ENCODE measurements at places on chromosomes 4 and X.

- DNase-seq = no peak
Observed at GRCh38 chr4:109972786-109973528, 60.3 kb downstream of the EGF start.

DNA sequence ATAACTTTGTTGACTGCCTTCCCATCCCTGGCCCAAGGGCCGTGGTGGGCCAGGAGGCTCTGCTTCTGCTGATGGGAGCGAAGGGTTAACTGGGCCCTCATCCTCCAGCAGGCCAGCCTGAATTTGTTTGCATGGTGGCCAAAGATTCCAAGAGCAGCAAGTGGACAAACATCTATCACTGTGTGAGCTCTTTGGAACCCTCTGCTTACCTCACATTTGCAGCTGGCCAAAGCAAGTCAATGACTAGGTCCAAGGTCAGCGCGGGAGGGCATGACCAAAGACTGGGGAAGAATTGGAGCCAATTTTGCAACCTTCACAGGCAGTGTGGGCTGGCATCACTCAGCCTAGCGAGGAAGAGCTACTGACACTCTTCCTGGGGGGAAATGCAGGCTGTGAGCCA is 67.8 kb upstream of the ATP6AP2 start:
- no peak for DNase-seq

DNA sequence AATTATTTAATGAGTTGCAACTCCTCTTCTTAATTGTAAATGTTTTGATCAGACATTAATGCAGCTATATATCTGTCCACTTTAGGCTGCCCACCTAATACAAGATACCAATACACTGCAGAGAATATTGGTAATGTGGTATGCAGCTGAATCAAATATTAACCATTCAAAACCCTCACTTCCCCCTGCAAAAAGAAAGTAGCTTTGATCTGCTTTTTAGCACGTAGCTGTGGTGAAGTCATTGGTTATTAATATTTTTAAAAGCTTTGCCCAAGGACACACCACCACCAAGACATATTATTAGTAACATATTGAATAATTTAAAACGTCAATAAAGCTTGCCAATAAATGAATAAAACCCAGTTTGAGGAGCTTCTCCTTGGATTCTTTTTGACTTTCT is 28.6 kb upstream of the CYP2U1 start:
- DNase-seq = no peak

- no peak for DNase-seq
Observed at GRCh38 chr4:1136048-1136447, 22.7 kb upstream of the RNF212 start.

DNA sequence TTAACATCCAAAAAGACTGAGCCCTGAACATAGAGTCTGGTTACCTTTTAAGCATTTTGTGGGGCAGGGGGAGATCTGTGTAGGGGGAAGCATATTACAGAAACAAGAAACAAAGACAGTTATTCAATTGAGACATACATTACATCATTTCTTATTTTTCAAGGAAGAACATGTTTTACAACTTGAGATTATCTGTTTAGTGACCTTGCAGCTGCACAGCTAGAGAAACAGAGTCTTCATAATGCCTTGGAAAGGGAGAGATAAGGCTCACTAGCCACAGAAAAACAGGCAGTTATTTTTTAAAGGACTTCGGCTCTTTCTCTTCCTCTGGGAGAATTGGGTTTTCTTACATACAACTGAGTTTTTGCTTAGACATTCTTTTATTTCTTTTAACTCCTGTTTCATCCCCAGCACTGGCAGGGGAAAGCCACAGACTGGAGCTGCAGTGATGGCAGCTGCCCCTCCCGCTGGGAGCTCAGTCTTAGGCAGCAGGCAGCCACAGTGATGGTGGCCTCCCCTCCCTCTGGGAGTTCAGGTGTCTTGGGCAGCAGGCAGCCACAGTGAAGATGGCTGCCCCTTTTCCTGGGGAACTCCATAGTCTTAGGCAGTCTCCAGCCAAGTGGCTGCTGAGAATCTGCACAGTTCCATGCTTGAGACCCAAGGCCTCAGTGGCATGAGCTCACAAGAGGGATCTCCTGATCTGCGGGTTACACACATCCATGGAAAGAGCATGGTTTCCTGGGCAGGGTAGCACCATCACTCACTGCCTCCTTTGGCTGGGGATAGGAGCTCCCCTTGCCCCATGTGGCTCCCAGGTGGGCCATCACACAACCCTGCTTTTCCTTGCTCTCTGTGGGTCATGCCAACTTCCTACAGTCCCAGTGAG is 19.4 kb upstream of the TMPRSS11F start:
- DNase-seq = no peak

DNA sequence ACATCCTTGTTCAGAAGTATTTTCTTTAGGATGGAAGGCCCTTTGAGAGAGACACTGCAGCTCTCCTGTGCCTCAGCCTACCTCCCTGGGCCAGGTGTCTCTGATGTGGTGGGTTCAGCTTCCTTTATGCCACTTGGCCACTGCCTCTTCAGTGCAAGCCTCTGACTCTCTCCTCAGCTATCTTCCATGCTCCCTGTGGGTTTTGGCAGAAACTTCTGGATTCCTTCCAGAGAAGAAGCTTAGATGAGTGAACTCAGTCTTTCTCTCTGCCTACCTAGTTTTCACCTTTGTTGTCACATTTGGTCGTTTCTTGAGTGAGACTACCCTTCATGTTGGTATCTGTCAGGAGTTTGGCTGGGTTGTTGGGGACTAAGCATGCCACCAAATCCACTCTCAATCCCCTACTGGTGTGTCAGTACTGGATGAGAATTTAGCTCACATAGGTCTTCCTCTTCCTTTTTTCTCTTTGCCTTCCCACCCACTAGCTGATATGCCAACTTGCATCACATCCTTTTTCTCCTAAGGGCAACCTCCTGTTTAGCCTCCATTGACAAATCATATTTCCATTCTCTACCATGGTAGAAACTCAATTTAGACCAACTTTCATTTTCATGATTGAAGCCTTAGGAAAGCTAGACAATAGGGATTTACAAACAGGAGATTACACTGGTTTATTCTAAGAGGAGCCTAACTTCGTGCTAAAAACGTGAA is 32.0 kb downstream of the IL15 start:
- no peak for DNase-seq

- no peak for DNase-seq
Observed at GRCh38 chr4:22478426-22478825, 37.4 kb downstream of the ADGRA3 start.

DNA sequence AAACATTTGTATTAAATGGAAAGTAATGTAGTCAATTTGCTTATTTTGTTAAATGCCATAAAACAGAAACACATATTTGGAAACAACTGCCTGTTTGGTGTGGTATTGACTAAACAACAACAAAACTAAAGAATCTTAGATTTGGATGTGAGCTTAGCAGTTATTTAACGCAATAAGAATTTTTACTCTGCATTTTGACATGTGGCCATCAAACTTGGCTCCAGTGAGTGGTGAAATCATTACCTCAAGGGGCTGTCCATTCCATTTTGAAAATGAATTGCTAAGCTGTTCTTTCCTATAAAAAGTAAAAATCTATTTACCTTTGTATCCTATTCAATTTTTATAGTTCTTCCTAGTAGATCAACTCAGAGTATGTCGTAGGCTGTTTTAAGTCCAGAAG is 84.2 kb downstream of the DKK2 start:
- DNase-seq = no peak

DNA sequence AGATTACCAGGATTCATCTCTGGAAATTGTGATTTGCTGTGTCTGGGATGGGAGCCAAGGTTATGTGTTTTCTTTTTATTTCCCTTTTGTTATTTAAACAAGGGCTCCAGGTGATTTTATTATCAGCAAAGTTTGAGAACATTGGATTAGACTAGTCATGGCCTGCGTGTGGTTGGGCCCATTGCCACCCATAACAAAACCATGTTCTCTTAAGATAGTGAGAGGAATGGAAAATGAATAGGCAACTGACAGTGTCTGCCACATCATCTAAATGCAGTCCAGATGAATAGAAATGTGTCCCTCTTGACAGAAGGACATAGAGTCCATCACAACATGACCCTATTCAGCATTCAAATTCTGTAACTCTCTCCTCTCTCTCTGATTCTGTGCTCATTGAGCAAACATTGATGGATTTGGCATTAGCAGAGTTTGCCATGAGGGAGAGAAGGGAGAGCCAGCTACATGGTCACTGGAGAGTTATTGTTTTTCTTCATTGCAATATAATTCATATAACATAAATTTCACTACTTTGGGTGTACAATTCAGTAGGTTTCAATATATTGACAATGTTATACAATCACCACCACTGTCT is 11.7 kb downstream of the XK start:
- DNase-seq = no peak

- no peak for DNase-seq
Observed at GRCh38 chrX:83185010-83185409, 323.1 kb upstream of the POU3F4 start.

GRCh38 chrX:155876704-155877103 is 4.4 kb upstream of the VAMP7 start:
- no peak for DNase-seq

GRCh38 chr4:36286481-36286871 is 5.1 kb downstream of the DTHD1 start:
- no peak for DNase-seq

- DNase-seq = no peak
Observed at GRCh38 chrX:70998411-70999027, 67.6 kb upstream of the SLC7A3 start.

DNA sequence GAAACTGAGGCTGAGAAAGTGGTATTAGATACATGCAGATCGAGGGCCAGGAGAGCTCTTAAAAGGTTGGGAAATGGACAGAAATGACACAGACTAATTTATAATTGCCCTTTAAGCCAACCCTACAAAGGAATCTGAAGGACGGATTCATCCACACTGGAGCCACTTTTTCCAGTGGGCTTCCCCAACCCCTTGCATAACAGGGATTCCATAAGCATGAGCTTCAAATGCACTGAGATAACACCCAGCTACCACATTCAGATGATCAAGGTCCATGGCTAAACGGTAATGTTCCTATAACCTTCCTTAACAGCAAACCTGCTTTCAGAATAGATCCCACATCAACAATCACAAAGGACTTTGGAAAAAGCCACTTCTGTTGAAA is 34.2 kb downstream of the PLAC1 start:
- DNase-seq = no peak
